SJSA1 (cell line): ENCODE measurements at places on chromosomes 3 and 15.
A peak's percentile ranks its signal among the peaks of the same experiment; 100 is the strongest.

- no peak for DNase-seq
These were observed 358.3 kb upstream of the CBLB start for GRCh38 chr3:106227068-106227467.

- DNase-seq = no peak
These were observed 30.7 kb downstream of the CD200R1L start for GRCh38 chr3:112815981-112816380.

- no peak for DNase-seq
These were observed 41.6 kb downstream of the PIK3CA start for GRCh38 chr3:179189759-179190158.

GRCh38 chr3:149299938-149300801, 33.3 kb downstream of the TM4SF18 start:
- peak; percentile 81 for DNase-seq

- DNase-seq = no peak
These were observed 327.5 kb upstream of the UMPS start for GRCh38 chr3:124402791-124403190.

- no peak for DNase-seq
These were observed 35.1 kb upstream of the THSD4 start for GRCh38 chr15:71080166-71080565.

GRCh38 chr3:16171825-16172224, 2.7 kb upstream of the GALNT15 start:
- no peak for DNase-seq

DNA sequence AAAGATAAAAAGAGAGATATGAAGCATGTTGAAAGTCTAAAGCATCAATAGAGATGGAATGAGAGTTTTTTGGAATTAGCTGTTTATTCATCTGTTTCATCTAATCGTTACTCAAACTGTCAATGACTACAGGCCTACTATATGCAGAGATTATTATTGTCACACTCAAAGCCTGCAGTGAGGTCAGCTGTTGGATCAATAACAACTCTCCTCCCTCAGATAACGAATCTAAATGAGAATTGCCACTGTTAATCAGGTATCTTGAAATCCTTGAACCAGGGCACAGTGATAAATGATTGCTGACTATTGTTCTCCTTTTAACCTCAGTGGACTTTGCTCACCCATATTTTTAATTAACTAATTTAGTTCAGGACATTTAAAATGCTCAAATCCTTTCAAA, 192.3 kb upstream of the SGO1 start:
- no peak for DNase-seq

GRCh38 chr3:45666757-45667431, 22.3 kb upstream of the SACM1L start:
- no peak for DNase-seq

GRCh38 chr3:136788154-136788553, 30.8 kb upstream of the SLC35G2 start:
- no peak for DNase-seq

GRCh38 chr3:197811343-197811742, 20.3 kb downstream of the LRCH3 start:
- no peak for DNase-seq

- no peak for DNase-seq
These were observed 86.2 kb upstream of the CMSS1 start for GRCh38 chr3:99731499-99731898.

DNA sequence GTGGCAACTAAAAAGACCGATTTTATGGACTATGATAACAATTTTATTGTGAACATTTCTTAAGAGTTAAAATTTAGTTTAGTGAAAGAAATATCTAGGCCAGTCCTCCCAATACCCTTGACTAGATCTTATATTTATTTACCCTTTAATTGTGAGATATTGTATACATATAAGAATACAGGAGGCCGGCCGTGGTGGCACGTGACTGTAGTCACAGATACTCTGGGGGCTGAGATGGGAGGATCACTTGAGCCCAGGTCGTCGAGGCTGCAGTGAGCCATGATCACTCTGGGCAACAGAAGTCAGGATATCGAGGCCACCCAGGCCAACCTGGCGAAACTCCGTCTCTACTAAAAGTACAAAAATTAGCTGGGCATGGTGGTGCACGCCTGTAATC, 756 bp upstream of the RMDN3 start:
- no peak for DNase-seq

GRCh38 chr3:10510086-10510742, 4.8 kb upstream of the ATP2B2 start:
- DNase-seq = no peak

- DNase-seq = no peak
These were observed 9.8 kb downstream of the SLC6A1 start for GRCh38 chr3:11002371-11002807.

- DNase-seq = no peak
These were observed 490.9 kb downstream of the OCA2 start for GRCh38 chr15:27608248-27608647.

GRCh38 chr3:127761441-127761801, 60.9 kb downstream of the MGLL start:
- DNase-seq = no peak

DNA sequence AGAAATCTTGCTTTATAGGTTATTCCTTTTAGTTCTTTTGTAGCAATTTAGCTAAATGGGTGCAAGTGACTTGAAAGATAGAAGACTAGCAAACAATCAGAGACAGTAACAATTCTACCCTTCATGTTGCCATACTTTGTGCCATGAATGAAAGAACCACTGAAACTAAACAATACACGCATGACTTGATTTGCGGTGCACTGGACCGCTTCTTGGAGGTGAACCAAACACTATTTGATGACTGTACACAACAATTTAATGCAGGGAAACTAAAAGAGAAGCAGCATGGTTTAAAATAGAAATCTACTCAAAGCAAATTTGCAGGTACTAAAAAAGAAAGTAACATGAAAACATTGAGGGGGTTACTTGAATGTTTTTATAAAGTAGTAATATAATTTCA, 331.0 kb upstream of the RARB start:
- no peak for DNase-seq

DNA sequence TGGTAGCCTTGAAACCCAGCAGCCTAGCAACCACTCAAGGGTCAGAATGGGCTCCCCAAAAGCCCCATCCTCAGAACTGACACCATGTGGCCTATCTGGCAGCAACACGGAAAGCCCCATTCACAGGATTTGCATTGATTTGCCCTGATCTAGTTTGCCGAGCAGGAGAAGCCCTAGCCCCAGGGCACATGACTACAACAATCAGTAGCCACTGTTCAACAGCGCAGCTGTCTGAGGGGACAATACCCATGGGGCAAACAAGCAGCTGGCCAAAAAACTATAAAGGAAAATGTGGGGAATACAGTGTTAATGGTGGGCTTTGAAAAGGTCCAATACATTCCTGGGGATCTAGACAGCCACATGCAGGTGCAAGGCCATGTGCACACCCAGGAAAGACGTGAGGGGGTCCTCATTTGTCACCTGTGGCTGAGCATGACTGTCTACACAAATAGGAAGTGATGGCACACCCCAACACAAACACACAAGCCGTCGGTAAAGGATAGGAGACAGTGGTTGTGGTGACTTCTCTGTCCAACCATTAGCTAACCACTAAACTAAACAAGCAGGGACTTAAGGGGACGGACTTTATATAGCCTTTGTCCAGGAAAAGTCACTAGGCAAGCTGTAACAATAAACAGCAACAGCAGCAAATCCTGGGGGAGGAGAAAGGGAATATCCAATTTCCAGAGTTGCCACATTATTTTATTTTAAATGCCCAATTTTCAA, 113.7 kb downstream of the LRIG1 start:
- peak; percentile 48 for DNase-seq

- no peak for DNase-seq
These were observed 139.8 kb downstream of the TPRG1 start for GRCh38 chr3:189311521-189311920.

GRCh38 chr3:132196113-132196512, 121.1 kb upstream of the ACP3 start:
- DNase-seq = no peak

DNA sequence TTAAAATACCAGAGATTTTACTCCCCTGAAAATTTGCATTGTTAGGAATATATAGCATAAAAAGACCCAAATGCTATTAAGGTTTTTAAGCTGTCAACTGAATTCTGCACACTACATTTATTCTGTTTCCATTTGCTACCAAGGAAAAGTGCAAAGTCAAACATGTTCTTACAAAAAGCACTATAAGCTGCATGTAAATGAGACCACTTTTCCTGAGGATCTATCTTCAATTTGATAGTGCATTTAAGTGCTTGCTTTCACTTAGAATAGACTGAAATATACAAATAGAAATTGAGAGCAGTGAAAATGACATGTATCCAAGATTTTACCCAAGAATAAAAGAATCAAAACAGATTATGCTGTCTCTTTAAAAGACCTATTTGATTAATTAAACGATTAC, 1216.2 kb downstream of the ROBO2 start:
- DNase-seq = no peak

- DNase-seq = no peak
These were observed 18.9 kb downstream of the CD200 start for GRCh38 chr3:112351823-112352222.

DNA sequence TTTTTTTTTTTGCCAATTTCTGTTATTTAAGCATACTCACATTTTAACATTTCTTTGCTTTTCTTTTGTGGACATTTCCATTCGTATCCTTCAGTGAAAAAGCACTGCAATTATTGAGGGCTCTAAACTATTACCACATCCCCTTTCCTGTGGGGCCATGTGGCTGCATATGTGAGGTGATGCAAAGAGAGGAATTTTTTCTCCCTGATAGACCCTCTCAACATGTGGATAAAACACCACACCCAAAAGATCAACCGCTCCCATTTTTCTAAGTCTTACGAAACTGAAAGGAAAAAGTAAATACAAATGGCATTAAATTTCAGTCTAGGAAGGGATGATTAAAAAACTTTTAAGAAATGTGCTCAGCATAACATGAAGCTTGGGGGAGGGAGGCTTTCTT, 68.8 kb downstream of the DNAJC13 start:
- DNase-seq = no peak

- no peak for DNase-seq
These were observed 144.1 kb downstream of the KLF13 start for GRCh38 chr15:31470756-31471155.

GRCh38 chr3:22284559-22284958, 533.5 kb upstream of the ZNF385D start:
- DNase-seq = no peak

DNA sequence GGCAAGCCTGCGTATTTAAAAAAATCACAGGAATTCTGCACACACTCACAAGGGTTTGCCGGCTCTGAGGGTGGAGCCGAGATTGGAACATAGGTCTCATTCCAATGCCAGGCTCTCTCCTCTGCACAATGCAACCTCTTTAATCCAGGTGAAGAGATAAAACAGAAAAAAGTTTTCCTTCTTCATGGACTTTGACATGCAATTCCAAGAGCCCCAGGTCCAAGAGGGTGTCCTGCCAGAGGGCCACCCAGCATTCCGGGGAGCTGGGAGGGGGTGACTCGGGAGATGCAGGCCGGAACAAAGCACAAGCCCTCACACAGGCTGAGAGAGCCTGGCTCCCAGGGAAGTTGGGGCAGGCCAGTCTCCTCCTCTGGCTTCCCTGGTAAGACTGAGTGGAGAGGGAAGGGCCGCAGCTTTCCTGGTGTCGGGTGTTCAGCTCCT, 6.7 kb upstream of the SLC12A8 start:
- no peak for DNase-seq

GRCh38 chr15:60970246-60971170, 258.6 kb downstream of the RORA start:
- peak; percentile 21 for DNase-seq

GRCh38 chr15:49242820-49243219, 72.8 kb downstream of the GALK2 start:
- DNase-seq = peak; percentile 26

GRCh38 chr15:61480863-61481262, 251.8 kb upstream of the RORA start:
- DNase-seq = no peak

DNA sequence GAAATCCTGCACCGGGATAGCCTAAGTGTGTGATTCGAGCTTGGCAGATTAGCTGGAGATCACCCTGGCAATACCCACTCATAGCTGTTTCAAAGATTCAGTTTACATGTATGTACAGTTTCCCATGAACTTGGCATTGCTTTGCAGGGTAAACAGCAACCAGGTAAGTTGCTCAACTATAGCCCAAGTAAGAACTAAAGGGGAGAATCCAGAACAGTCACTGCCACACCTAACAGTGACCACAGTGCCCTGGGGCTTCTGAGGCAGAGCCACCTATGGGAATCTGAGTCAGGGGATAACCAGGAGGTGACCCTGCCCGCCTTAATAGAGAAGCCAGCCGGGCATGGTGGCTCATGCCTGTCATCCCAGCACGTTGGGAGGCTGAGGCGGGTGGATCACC, 15.9 kb downstream of the CDAN1 start:
- no peak for DNase-seq

DNA sequence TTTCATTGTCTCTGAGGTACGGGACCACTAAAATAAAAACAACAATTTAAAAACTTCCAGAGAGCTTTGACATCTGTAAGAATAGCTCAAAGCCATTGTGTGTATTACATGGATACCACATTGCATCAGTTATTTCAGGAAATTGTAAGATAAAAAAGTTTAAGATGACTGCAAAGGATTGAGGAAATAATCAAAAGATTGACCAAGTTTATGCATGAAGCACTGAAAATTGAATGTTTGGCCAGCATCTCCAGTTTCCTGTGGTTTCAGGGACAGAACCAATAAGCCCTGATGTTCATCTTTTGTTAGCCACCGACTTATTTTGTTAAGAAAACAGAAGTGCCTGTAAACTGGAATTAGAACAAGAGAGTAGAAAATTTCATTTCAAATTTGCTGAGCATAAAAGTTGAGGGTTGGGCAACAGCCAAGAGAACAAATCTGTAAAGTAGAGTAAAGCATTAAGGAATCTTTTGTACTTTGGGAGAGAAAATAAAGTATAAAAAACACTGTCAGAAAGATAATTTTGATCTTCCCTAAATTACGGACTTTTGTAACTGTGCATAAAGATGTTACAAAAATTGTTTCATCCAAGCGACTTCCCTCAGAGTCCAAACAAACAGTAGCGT, 211.5 kb upstream of the P2RY1 start:
- DNase-seq = no peak

DNA sequence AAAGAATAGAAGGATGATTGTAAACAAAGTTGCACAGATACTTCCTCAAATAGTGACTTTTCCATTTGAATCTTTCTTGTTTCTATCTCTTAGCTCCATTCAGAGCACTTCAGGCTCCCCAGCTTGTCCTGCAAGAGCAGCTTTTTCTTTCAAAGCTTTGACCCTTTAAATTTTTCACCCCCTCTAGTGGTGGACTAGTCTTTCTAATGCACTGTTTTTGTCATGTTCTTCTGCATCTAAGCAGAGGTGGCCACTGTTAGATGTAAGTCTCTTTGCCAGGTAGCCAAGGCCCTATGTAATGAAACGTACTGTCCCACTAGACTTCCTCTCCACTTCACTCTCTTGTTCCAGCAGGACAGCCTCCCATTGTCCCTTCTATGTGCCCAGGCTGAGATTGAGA, 74.0 kb upstream of the MANF start:
- peak; percentile 14 for DNase-seq

DNA sequence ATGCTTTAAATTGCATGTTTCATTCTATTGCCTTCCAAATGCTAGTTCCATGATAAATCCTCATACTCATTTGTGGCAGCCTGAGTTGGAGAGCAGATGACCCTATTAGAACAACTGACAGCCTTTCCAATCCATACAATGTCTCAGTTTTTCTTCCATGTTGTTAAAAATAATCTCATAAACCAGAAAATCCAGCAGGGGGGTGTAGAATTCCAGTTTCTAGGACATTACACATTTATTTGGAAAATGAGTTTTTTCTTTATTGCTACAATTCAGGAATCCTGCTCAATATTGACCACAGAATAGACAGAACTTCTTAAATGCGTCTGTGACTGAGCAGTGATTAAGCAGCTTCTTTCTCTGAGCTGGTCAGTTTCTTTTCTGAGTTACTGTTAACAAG, 174.2 kb upstream of the ATP10A start:
- DNase-seq = no peak

GRCh38 chr3:30742796-30743619, 136.6 kb downstream of the TGFBR2 start:
- DNase-seq = no peak
